ENCODE measurements at places on chromosomes 3 and 15. TPM values are rescaled to one million over a fixed set of nuclear protein-coding genes. Genes with fewer than 3 reads are reported as not detected.

- H3K4me3 ChIP-seq, result no peak overlapping the region
- DNase-seq, result no peak
- H3K36me3 ChIP-seq, result peaks cover 3% of the 10 kb centered on the region
- no peak overlapping the region for H3K27ac ChIP-seq
Measured at GRCh38 chr3:197503652-197504051, 52.1 kb downstream of the BDH1 start.

GRCh38 chr3:29373131-29373680 is 92.3 kb downstream of the RBMS3 start:
- no peak overlapping the region for H3K4me3 ChIP-seq
- H3K36me3 ChIP-seq, result peaks cover 2% of the 10 kb centered on the region
- H3K27ac ChIP-seq, result peak overlapping the region; percentile 14
- no peak for DNase-seq
- H3K4me1 ChIP-seq, result peaks cover 53% of the 10 kb centered on the region

Gene LYZL4
- total RNA-seq, result not detected

Gene CHRFAM7A
- 4.4 TPM for total RNA-seq

Gene PLXND1
- 284 TPM for total RNA-seq
